ENCODE measurements at places on chromosomes 5 and 9. TPM values are rescaled to one million over a fixed set of nuclear protein-coding genes. Genes with fewer than 3 reads are reported as not detected.

The DRD1 gene
- not detected for total RNA-seq

The NUTM2G gene
- not detected for total RNA-seq

The BDP1 gene
- total RNA-seq: 15.8 TPM

The ISOC1 gene
- total RNA-seq: 34.1 TPM

The ENHO gene
- total RNA-seq: 0.67 TPM

The SPOCK1 gene
- not detected for total RNA-seq

The SLC25A46 gene
- total RNA-seq: 54.5 TPM

- H3K27ac ChIP-seq: no peak overlapping the region
- no peaks in the 10 kb centered on the region for H3K4me1 ChIP-seq
- H3K4me3 ChIP-seq: no peak overlapping the region
These were observed 73.7 kb downstream of the TENT4A start for GRCh38 chr5:6786786-6787495.

DNA sequence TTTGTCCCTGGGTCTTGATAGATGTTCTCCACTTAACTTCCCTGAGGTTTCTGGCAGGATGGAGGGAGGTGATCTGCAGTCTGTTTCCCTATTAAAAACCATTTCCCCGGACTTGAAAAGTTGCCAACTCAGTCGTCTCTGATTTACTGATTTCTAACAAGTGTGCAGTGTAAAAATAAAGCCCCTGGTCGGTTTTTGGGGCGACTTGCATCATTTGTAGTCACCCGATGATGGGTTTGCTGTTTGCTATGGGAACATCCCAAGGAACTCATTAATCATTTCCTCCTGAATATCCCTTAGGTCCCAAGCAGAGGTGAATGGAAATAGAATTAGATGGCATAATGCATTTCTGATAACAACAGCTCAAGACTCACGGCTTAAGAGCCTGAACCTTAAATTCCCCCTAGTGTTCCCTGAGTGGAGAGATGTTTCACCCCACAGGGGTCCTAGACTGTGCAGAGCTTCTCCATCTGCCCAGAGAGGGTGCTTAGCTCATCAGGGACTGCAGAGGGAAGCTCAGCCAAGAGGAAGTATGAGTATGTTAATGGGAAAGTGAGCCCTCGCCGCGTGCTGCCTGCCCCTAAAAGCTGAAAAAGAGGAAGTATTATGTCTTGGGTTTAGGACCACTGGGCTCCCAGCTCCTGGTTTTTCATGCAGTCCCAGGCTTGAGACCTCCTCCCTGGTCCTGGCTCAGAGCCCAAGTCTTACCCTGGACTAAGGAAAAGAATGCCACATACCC lies 115.1 kb upstream of the DAP start:
- H3K36me3 ChIP-seq: no peaks in the 10 kb centered on the region
- peaks cover 5% of the 10 kb centered on the region for H3K27me3 ChIP-seq
- no peak overlapping the region for H3K27ac ChIP-seq
- H3K4me1 ChIP-seq: no peaks in the 10 kb centered on the region
- no peak overlapping the region for H3K4me3 ChIP-seq
- no peak for DNase-seq

- H3K4me1 ChIP-seq: peaks cover 10% of the 10 kb centered on the region
- H3K27me3 ChIP-seq: no peaks in the 10 kb centered on the region
- DNase-seq: no peak
- no peak overlapping the region for H3K27ac ChIP-seq
- no peaks in the 10 kb centered on the region for H3K36me3 ChIP-seq
These were observed 202.2 kb downstream of the GADD45G start for GRCh38 chr9:89807101-89807395.

GRCh38 chr9:12980085-12980851 lies 205.4 kb downstream of the LURAP1L start:
- no peaks in the 10 kb centered on the region for H3K4me1 ChIP-seq
- DNase-seq: no peak
- H3K4me3 ChIP-seq: no peak overlapping the region

DNA sequence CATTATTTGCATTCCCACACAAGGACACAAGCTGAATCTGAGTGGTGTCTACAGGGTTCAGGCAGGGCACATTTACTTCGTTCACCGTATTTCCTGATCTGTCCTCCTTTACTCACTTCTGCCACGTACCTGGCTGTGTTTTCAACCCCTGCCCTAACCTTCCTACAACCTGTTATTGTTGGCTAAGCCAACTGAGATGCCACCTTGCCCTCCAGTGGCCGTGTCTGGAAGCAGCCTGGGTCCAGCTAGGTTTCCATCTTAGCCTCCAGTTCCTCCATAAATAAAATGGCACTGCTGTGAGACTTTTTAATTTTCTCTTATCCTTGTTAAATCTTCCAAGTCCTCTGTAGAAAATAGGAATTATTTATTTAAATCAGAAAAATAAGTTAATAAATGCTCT lies 64.8 kb downstream of the ATP10B start:
- H3K27me3 ChIP-seq: no peaks in the 10 kb centered on the region
- H3K4me3 ChIP-seq: no peak overlapping the region
- DNase-seq: no peak
- H3K36me3 ChIP-seq: no peaks in the 10 kb centered on the region

DNA sequence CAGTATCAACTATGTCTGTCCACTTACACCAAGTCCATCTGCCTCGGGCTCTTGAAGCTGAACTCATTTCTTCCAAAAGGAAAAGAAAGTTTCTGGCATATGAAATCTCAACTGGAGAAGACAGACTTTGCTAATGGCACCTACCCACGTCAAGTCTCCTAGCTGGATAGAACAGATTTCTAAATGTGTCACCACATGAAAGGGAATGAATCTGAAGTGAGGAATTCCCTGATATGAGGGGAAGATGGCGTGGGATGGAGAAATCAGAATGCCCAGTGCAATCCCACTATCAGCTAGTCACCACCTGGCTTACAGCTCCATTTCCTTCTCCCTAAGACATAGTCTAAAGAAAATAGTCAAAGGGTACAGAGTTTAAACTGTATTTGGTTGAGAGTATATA lies 144.7 kb downstream of the PAPPA start:
- no peak overlapping the region for H3K27ac ChIP-seq
- no peaks in the 10 kb centered on the region for H3K4me1 ChIP-seq

DNA sequence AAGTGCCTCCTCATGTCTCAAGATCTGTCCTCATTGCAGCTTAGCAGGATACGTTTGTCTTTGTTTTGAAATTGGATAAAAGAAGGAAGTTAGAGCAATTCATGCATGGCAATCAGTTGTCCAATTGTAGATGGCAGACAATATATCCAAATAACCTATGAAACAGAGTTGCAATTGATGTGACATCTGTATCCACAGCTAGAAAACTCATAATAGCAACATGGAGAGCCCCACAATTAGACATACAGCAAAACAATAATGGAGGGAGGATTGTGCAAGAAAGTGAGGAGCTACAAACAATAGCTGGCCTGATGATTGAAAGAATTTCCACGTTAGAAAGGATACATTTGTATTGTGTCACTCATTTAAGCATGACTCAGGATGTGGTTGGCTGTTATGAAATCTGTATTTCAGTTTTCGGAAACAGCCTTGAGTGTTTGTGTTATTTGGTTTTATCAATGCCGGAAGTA lies 132.0 kb downstream of the FAM174A start:
- H3K4me1 ChIP-seq: no peaks in the 10 kb centered on the region
- no peak overlapping the region for H3K4me3 ChIP-seq
- DNase-seq: no peak
- H3K36me3 ChIP-seq: no peaks in the 10 kb centered on the region
- H3K27ac ChIP-seq: no peak overlapping the region
